ENCODE measurements at places on chromosomes 1 and 21.

DNA sequence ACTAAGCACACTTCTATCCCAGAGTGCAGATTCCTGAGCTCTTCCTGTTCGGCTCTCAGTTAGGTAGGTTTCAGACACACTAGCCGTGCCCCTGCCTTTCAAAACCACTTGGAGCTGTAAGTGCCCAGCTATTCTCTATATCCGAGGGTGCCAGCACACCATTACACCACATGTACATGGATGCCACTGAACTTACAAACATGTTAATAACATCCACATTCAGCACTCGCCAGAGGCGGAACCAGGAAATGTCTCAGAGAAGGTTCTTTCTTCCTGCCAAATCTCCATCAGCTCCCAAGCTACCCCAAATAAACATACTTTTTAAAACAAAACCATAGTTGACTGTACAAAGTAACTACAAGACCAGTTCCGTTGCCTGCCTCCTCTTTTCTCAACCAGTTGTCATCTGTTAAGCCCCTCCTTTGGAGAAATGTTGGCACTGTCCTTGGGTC is 78.4 kb upstream of the CTTNBP2NL start:
- no peak for DNase-seq

DNA sequence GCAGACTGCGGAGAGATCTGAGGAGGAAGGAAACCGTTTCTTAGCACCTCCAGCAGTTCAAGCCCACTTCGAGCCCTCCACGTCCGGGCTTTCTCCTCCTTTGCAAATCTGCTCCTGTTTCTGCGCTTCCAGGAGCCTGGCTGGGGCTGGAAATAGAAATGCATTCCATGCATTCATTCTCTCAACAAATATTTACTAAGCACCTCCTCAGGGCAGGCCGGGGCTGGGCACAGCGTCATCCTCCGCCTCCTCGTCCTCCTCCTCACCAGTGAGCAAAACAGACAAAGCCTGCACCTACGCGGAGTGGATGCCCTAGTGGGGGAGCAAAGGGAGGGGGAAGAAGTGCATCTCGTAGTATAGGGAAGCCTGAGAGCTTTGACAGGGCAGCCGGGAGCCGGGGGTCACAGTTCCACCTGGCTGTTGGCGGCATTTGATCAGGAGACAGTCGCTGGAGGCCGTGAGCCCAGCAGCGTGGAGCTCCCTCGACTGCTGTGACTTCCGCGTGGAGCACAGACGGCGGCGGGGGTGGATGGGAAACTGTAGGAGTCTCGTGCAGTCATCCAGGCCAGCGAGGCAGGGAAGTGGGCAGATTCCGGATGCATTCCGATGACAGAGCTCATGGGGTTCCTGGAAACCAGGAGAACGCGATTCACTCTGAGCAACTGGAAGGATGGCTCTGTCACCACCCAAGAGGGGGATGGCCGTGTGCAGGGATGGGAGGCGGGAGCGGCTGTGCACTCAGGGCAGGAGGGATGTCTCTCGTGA is 93.5 kb downstream of the SIK1 start:
- no peak for DNase-seq

- no peak for DNase-seq
Measured at GRCh38 chr1:46575300-46575699, 23.9 kb upstream of the KNCN start.

DNA sequence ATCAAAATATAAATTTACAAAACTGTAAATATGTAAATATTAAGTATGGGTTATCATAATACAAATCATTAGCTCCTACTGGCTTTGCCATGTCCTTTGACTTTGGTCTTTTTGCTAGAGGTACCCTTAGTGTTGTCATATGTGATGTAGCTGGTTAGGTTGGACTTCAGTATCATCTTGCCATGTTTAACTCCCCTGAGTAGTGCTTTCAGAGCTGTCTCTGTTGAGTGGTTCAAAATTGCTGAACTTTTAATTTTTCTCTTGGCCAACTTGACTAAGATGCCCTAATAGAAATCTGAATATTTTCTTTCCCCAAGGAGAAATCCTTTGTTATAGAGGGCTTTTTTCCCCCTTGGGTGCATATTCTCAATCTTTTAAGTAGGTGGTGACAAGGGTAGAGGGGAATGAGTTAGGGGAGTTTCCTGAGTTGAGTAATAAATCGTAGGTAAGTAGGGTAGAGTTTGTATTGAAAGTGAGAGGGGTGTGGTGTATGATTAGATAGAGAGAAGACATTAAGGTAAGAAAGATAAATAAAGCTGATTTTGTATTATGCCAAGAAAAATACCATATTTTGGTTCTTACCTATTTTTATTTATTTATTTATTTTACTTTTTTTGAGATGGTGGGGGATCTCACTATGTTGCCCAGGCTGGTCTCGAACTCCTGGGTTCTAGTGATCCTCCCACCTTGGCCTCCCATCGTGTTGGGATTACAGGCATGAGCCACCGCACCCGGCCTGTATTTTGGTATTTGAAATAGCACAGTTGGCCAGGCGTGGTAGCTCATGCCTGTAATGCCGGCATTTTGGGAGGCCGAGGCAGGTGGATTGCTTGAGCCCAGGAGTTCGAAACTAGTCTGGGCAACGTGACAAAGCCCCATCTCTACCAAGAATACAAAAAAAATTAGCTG is 21.8 kb downstream of the RPRD2 start:
- DNase-seq, result no peak

DNA sequence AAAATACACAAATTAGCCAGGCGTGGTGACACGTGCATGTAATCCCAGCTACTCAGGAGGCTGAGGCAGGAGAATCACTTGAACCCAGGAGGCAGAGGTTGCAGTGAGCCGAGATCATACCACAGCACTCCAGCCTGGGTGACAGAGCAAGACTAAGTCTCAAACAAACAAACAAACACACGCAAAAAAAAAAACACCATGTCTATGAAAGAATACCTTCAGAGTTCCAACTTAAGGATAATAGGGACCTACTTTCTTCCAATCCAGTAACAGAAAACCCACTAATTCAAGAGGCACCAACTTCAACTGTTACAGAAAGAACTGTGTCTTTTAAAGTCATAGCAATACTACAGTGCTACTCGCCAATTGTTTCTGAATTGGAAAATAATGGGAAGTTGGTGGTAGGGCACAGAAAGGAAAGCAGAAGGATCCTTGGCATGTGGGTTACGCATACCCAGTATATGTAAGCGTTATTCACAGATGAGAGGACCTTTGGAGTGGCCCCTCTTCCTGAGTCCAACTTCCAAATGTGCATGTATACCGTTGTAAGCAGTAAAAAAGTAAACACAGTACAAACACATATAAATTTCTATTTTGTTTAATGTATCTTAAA is 87.0 kb downstream of the ACBD6 start:
- no peak for DNase-seq

- no peak for DNase-seq
Measured at GRCh38 chr1:162690672-162691434, 58.6 kb downstream of the DDR2 start.

- no peak for DNase-seq
Measured at GRCh38 chr1:170670802-170671628, 7.1 kb downstream of the PRRX1 start.

- no peak for DNase-seq
Measured at GRCh38 chr1:232048481-232048880, 421.9 kb downstream of the DISC1 start.

DNA sequence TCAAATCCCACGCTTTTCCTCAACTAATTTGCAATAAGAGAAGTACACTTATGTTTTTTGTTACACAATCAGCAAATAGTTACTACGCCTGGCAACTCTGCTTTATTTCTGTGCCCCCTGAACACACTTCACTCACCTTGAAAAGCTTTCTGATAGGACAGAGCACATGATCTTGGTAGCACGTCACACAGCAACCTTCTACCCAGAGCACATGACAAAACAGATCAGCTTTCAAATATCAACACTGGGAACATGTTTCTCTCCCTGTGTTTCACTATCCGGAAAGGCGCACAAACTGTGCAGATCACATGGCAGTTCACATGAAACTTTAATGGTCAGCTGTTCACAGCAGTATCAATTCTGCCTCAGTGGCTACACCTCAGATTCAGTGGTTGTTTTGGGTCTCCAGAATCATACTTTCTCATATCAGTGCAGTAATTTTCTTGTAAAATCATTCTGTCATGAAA is 2.2 kb downstream of the SLC19A2 start:
- DNase-seq, result no peak

DNA sequence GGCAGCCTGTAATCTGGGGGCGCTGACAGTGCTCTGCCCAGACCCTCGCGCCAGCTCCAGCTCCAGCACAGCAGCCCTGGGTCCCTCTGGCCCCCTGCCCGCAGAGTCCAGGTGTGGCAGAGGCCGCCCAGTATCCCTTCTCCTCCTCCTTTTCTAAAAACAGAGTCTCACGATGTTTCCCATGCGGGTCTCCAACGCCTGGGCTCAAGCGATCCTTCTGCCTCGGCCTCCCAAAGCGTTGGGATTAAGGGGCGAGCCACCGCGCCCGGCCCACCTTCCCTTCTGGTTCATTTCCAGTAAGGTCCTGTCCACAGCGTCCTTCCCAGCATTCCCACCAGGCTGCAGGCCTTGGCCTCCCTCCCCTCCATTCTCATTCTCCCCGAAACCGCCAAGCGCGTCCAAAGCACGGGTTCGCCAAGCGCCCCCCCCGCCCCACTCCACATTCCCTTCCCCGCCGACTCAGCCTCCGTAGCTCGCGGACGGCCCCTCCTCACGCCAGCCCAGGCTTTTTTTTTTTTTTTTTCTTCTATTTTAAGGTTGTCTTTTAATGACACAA is 2.0 kb upstream of the PCBP3 start:
- DNase-seq, result no peak

DNA sequence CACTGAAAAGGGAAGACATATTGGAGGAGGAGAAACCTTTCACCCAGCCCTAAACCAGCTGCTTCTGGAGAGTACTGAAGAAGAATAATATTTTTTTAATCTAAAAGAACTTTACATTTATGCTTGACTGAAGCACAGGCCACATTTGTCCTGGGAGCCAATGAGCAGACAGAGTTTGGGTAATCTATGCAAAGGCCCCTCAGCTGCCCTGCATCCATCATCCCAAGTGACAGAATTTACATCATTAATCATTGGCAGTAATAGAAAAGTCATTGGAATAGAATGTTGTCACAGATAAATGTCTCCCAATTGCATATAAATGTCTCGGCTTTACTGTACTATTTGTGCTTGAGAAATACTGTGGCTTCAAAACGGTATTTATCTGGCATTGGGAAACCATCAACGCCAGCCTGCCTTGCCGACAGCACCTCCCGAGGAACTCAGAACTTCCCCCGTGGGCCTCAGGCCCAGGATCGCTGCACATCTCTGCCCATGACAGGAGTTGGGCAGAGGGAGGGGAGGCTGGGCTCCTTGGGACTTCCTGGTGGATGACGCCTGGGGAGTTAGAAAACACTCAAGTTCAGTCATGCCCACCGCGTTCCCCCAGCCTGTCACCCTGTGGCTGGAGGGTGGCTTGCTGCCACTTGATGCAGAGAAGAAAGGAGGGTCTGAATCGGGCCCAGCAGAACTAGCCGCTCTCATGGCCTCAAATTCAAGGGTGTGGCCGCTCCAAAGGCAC is 133.1 kb downstream of the CAMTA1 start:
- DNase-seq, result no peak

DNA sequence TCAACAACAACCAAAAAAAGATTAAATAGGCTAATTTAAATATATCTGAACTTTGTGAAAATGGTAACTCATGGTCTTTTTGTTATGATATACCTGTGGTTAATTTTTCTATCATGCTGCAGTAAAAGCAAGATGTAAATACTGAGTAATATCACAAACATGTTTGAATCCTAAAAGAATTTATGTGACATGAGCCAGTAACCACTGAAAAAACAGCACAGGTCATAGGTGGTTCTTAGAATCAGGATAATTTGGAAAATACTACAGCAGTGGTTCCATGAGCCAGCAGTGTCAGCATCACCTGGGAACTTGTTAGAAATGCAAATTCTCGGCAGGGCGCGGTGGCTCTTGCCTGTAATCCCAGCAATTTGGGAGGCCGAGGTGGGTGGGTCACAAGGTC is 4.1 kb downstream of the ATP5IF1 start:
- DNase-seq, result no peak

DNA sequence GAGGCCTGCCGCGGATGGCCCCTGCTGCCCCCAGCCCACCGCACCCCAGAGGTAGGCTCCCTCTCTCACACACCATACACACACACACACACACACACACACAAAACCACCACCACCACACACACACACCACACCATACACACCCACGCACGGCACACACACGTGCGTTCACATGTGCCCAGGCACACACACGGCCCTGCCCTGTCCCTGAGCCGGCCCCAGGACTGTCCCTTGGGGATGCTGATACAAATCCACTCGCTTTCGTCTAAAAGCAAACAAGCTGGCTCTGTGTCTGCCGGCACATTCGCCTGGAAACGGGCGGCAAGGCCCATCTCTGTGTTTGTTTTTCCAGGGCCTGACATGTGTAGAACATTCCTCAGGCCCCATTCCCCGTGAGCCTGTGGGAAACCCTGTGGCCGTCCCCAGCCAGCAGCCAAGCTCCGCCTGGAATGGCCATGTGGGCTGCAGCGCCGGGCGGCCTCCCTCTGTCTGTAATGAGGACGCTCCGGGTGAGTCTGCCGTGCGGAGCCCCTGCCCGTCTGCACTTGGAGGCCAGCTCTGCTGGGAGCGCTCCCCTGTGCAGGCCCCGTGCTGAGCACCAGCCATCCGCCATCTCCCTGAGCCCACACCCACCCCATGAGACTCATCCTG is 67.4 kb downstream of the DMRTB1 start:
- DNase-seq, result no peak

DNA sequence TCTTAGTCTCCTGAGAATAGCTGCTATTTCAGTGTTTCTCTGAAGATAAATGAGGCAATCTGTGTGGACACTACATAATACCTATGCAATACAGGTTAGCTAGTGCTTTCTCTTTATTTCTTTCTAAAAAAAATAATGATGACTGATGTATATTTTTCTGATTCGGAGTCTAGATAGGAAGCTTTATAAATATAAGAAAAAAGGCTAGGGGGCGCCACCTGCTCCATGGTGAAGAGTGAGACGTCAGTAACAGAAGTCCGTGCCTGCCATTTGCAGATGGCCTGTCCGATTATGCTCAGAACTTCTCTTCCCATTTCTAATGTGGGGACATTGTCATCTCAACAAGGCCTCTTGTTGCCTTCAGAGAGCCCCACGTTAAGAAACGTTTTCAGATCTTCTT is 26.4 kb downstream of the QSOX1 start:
- no peak for DNase-seq

GRCh38 chr1:96722958-96723357 is 1.4 kb downstream of the PTBP2 start:
- no peak for DNase-seq

GRCh38 chr1:154725865-154726264 is 117.9 kb upstream of the ADAR start:
- no peak for DNase-seq

- no peak for DNase-seq
Measured at GRCh38 chr1:34796990-34797389, 4.2 kb downstream of the GJA4 start.

DNA sequence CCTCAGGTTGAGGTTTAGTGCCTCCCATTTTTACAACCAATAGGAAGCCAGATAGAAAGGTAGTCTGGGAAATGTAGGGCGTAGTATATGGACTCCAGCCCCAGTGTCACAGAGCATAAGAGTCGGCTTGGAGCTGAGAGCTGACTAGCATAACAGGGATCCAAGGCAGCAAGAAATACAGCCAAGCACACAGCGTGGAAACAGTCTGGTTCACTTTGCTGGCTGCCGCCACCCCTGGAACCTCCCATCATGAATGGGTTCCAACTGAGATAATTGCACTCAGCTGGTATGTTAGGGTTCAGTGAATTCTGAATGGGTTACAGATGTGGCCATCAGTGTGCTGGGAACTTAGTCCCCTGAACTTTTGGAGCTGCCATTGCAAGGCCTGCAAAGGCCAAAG is 76.7 kb upstream of the GPR88 start:
- DNase-seq, result no peak

Measured in NCI-H1930 (cell line).